Activated CD8-positive, alpha-beta T cell treated with anti-CD3 and anti-CD28 coated beads for 36 hours (primary cell): ENCODE measurements at places on chromosomes 2 and 18.

GRCh38 chr2:144586476-144586875, 66.6 kb upstream of the ZEB2 start:
- DNase-seq = no peak

- no peak for DNase-seq
These were observed 1934.3 kb downstream of the SUCLG1 start for GRCh38 chr2:82524826-82525225.

DNA sequence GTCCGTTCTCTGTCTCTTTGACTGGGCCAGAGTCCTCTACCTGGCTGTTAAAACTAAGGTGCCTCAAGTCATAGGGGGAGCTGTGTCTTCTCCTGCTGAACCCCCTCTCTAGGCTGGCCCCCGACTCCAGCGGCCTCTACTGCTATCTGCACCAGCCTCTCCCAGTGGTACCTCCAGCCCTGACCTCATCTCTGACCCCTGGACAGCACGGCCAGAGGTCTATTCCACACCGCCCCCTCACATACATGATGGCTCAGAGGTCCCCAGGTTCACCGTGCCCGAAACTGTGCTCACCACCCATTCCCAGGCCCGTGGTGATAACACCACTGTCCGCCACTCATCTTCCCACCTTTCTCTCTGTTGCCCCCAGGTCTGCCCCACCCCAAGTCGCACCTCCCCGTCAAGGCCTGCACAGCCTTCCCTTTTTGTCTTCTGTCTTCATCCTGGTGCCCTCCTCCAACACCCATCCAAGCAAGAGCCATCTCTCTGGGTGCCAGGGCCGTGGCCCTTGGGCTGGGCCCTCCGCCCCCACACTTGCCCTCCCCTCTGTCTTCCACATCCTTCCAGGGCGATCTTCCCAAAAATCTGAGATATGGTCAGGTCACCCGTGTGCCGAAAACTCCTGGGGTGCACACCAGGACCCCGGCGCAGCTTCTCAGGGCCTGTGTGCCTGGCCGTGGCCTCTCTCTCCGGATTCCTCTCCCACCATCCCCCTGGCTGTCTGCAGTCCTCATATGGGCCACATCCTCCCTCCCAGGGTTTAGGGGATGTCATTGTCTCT, 134.4 kb upstream of the ID2 start:
- no peak for DNase-seq

DNA sequence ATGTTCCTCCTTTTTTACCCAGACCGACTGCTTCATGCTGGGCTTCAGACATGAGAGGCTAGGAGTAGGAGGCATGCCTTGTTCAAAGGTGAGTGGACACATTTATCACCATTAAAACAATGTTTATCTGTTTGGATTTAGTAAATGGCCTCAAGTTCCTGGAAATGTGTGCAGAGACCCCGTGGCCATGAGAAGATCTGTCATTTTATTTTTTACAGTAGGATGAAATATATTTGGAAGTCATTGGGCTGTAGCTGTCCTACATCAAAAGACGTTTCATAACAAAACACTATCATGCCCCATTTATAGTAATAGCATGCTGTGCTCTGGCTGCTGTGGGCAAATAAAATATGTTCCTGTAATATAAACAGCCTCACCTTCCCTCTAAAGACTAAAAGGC, 403.9 kb upstream of the TNP1 start:
- DNase-seq = no peak
